Upper lobe of left lung (tissue), 6 donors: ENCODE measurements at places on chromosomes 1 and 21. TPM values are rescaled to one million over a fixed set of nuclear protein-coding genes. Genes with fewer than 3 reads are reported as not detected.

The LRRC7 gene
- total RNA-seq = not detected

The NECTIN4 gene
- total RNA-seq = 9.4 TPM

The EPHA2 gene
- total RNA-seq = 53.5 TPM

The GJC2 gene
- 2.1 TPM for total RNA-seq

DNA sequence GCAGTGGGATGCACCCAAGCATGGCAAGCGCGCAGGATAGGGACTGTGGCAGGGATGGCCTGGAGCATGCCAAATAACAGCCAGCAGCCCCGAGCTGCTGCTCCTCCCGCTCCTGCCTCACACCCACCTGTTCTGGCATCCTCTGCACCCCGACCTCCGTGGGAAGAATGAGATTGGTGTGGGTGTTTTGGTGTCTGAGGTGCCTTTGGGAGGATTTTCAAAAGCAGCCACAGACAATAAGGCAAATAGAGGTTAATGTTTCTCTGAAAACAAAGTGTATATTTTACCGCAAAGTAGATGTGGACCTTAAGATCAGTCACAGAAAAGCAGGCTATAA, 35.5 kb downstream of the IGFN1 start:
- no peak for DNase-seq

- no peak for DNase-seq
These were observed 58.3 kb upstream of the IFFO2 start for GRCh38 chr1:19014765-19015164.
